ENCODE measurements at places on chromosomes 4 and X.

GRCh38 chr4:3299122-3299975 lies 6.5 kb downstream of the RGS12 start:
- no peak for DNase-seq

GRCh38 chr4:40214661-40215418 lies 18.0 kb downstream of the RHOH start:
- DNase-seq, result no peak

DNA sequence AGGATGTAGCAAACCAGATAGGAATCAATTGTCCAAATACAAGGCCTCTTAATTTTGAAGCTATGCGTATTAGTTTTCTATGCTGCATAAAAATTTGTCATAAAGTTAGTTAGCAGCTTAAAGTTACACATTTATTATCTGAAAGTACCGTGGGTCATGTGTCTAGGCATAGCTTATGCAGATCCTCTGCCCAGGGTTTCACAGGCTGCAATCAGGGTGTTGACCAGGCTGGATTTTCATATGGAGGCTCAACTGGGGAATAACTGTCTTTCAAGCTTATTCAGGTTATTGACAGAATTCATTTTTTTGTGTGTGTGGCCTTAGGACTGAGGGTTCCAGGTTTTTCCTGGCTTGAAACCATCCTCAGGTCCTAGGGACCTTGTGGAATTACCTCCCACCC lies 265.1 kb downstream of the SLC39A8 start:
- no peak for DNase-seq

- DNase-seq, result no peak
Observed at GRCh38 chrX:83658731-83659130, 150.6 kb downstream of the POU3F4 start.

DNA sequence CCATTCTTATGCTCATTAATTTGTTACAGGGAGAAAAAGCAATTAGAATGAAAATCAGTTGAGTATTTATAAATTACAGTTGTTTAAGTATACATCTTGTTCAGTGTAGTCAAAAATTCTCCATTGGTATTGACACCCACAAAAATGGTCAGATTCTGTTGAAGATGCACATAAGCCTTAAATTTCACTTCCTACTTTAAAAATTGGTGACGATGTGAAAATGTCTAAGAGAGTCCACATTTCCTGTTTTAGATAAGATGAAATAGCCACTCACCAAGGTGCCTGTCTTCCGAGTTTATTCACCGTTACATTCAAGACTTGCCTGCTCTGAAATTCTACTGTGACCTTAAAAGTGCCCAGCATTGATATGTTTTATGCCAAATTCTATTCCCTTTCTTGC lies 93.6 kb downstream of the GPR143 start:
- no peak for DNase-seq

DNA sequence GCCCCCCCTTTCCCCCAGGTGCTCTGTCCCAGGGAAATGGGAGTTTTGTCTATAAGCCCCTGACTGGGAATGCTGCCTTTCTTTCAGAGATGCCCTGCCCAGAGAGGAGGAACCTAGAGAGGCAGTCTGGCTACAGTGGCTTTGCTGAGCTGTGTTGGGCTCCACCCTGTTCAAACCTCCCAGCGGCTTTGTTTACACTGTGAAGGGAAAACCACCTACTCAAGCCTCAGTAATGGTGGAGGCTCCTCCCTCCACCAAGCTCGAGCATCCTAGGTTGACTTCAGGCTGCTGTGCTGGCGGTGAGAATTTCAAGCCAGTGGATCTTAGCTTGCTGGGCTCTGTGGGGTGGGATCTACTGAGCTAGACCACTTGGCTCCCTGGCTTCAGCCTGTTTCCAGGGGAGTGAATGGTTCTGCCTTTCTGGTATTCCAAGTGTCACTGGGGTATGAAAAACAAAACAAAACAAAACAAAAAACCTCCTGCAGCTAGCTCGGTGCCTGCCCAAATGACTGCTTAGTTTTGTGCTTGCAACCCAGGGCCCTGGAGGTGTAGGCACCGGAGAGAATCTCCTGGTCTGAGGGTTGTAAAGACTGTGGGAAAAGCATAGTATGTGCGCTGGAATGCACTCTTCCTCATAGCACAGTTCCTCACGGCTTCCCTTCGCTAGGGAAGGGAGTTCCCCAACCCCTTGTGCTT lies 41.7 kb downstream of the ITM2A start:
- no peak for DNase-seq

DNA sequence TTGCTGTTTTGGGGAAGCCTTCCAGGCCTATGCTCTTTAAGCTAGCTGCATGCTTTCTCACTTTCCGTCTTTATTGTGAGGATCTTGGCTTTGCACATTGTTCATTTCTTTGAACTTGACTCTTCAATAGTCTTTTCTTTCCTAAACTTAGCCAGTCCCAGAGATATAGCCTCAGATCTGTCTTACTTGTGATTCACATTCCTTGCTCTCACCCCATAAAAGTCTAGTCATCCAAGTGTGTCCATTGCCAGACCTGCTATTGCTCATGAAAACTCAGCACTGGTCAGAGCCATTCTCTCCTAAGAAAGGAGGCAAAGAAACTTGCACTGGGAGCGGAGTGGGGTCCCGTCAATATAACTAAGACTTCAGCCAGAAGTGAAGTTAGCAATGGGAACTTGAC lies 275.0 kb upstream of the CTSO start:
- DNase-seq, result no peak

GRCh38 chrX:39159921-39160507 lies 358.8 kb downstream of the MID1IP1 start:
- no peak for DNase-seq

- no peak for DNase-seq
Observed at GRCh38 chrX:56107320-56107719, 124.8 kb upstream of the KLF8 start.
